SHP77 treated with DMSO at 0.1 percent for 48 hours (cell line): ENCODE measurements at places on chromosomes 12 and 14.

DNA sequence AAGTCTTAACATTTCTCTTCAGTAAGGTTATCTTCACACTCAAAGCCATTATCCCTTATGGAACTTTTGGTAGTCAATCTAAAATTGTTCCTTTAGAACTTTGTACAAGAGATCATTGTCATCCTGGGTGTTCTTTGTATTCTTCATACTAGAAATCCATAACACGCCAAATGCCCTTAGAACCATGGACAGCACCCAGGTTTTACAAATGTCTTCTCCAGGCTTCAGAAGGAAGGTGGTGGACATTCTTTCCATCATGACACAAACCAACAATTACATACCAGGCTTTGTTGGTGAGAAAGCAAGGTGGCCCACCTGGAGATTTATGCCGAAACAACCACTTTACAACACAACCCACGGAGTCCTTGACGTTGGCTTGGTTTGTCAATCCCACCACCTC is 365.6 kb upstream of the TBX3 start:
- no peak for DNase-seq

DNA sequence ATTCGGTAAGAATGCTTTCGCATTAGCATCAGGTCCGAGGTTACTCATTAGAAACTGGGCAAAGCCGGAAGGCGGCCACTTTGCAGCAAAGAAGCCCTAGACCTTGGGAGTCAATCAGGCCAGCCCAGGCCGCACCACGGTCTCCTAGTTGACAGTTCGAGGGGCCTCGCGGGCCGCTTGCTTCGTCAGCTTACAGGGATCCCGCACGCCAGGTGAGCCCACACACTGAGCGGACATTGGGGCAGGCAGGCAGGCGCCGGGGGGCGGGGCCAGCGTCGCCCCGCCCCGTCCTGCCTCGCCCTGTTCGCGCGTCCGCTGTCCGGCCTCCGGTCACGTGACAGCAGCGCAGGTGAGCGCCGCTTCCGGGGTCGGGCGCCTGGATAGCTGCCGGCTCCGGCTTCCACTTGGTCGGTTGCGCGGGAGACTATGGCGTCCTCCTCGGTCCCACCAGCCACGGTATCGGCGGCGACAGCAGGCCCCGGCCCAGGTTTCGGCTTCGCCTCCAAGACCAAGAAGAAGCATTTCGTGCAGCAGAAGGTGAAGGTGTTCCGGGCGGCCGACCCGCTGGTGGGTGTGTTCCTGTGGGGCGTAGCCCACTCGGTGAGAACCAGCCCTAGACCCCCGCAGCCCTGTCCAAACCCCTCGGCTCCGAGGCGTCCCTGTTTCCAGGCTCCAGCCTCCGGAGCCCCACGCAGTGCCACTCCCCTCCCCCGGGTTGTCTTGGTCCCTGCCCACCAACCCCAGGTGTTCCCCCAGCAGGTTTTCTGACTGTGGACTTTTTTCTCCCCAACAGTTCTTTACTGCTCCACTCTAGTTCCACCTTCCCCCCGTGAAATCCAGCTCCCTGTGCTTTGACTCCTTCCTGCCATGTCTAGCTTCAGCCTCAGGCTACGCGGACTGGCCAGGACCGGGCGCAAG is at the start of gene PIP4K2C:
PIP4K2C (plus strand) TSS at position 329 of the 918 bp plus-strand sequence; CDS start at position 427, 98 bp downstream.
- peak; percentile 59 for DNase-seq

DNA sequence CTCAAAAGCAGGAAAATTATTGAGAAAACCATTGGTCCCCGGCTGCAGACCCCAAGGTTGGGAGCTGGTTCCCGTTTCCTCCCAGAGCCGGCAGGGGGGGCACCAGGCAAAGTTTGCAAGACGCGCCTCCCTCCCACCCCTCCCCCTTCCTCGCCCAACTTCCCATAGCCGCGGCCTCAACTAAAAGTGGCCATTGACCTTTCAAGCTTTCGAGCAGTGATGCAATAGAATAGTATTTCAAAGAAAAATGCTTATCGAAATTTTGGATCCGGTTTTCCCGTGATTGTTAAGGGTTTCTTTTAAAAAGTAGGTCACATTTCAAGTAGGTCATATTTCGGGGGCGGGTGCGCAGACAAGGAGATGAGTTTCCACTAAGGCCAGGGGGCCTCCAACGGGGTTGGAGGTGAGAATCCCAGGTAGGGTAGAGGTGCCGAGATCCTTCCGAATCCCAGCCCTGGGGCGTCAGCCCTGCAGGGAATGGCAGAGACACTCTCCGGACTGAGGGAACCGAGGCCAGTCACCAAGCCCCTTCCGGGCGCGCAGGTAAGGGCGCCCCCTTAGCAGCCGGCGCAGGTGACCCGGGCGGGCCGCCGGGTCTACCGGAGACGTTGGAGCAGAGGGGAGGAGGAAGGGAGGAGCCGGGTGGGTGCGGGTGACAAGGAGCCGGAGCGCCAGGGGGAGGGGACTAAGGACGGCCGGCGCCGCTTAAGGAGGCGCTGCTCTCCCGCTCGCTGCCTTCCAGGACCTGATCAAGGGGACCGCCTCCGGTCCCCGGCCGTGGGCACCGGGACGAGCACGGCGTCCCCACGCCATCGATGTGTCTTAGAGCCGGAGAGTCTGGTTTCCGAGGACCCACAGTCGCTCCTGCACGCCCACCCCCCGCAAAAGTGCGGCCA is 2.6 kb upstream of the SOCS2 start:
- no peak for DNase-seq

GRCh38 chr12:90090929-90091651 is 382.5 kb upstream of the ATP2B1 start:
- DNase-seq: no peak

- DNase-seq: no peak
Measured at GRCh38 chr12:113688313-113688712, 216.6 kb upstream of the LHX5 start.
